Glomerular endothelial cell (primary cell): ENCODE measurements at places on chromosomes 5 and 9. TPM values are rescaled to one million over a fixed set of nuclear protein-coding genes. Genes with fewer than 3 reads are reported as not detected.

GRCh38 chr5:37771731-37772130 lies 68.1 kb downstream of the GDNF start:
- no peak for DNase-seq

GRCh38 chr9:85142496-85142911 lies 473.0 kb downstream of the NTRK2 start:
- DNase-seq, result no peak

Gene EIF4E1B
- 0.06 TPM in 1 of 2 replicates, not detected in the other for total RNA-seq

DNA sequence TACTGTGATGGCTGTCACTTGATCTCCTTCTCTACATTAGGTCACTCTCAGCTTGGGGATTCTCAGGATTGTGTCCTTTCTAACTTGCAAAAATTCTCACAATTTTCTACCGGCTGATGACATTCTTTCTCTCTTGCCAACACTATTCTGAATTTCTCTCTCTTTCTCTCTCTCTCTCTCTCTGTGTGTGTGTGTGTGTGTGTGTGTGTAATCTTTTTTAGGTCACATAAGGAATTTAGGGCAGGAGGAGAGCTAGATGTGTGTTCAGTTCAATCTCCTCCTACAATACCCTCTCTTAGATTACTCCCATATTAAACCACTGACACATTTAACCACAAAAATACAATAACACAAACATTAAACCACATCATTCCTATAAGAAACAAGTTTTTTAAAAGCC lies 242.3 kb upstream of the NREP start:
- DNase-seq, result no peak

DNA sequence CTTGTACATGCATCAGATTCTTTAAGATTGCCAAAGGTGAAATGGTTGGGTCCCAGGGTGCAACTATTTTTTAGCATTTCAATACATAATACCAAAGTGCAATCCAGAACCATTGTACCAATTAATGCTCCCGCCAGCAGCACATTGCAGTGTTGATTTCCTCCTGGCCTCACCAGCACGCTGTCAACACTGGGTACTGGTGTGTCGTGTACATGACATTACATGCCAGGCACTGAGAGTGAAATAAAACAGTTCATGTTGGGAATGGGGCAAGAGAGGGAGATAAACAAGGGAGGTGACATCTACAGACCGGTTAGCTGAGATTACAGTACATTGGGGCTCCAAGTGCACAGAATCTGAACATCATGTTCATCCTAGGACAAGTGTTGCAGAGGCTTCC lies 37.8 kb downstream of the HMGCS1 start:
- no peak for DNase-seq

Gene TESK1
- 12.5 and 19.4 TPM in 2 replicates for total RNA-seq

Gene SPATA6L
- total RNA-seq, result 3.8 and 4.0 TPM in 2 replicates

Gene HSPB3
- total RNA-seq, result not detected in 2 replicates
